ENCODE measurements at places on chromosomes 11 and 22. TPM values are rescaled to one million over a fixed set of nuclear protein-coding genes. Genes with fewer than 3 reads are reported as not detected.

DNA sequence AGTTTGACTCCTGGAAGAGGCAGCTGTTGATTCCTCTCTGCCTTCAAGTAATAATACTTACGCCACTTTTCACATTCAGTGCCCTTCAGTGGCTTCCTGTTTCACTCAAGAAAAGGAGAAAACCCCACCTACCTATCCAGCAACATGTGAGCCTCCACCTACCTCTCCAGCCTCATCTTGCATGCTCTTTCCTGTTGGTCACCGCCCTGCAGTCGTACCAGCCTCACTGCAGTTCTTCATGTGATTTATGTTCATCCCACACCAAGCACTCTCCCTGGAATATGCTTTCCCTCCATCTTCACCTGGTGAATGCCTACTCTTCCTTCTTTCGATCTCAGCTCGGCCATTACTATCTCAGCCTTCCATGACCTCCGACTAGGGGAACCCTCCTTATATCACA, 21.8 kb upstream of the YWHAH start:
- DNase-seq: no peak

The ADAMTS8 gene
- total RNA-seq: not detected

GRCh38 chr11:2382936-2383851, 6.1 kb downstream of the CD81 start:
- DNase-seq: peak; percentile 43

GRCh38 chr11:57616595-57616994, 19.1 kb downstream of the SERPING1 start:
- no peak for DNase-seq

GRCh38 chr11:63915961-63916836, 765 bp downstream of the RCOR2 start:
- DNase-seq: peak; percentile 21

The TEAD1 gene
- 0.59 TPM for total RNA-seq

The BDNF gene
- total RNA-seq: not detected

The NXPE2 gene
- total RNA-seq: not detected

DNA sequence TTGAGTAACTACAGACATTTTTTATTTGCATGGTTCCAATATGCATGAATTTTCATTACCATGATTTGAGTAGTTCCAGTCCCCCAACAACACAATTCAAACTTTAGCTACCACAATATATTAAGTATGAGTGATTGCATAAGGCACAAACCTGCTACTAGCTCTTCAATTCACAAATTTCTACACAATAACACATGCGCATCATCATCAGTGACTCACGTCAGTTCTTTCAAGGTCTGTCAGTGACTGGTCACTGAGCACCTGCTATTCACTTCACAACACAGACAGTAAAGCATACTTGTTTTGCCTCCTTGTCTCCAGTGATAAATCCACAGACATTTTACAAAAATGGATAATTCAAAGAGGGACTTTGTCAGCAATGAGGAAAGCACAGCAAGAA, 435.1 kb upstream of the CCDC90B start:
- DNase-seq: no peak

GRCh38 chr11:2398664-2399355, 1.7 kb upstream of the TSSC4 start:
- DNase-seq: no peak
